ENCODE measurements at places on chromosomes 12 and 14.

- DNase-seq: no peak
Measured at GRCh38 chr12:19423166-19423930, 15.9 kb upstream of the AEBP2 start.

DNA sequence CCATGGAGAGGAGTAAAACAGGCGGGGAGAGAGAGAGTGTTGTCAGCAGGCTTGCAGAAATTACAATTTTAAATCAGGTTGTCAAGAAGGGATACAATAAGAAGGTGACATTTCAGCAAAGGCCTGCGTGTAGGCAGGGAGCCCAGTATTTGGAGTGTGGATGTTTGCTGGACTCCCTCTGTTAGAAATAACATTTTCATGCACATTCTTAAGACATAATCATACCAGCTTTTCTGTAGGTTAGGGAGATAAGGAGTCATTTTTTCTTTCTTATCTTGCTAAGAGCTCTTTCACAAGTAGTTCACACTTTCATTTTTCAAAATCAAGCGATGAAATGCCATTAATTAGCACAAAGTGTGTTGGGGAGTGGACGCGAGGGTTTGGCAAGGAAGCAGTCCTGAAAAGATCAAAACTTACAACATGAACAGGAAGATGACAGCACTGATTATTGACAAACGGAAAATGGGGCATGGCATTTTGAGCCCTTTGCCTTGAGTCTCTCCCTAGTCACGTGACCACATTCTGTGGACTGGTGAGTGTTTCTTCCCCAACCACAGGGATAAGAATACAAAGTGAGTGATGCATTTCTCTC is 160.2 kb downstream of the DAD1 start:
- DNase-seq: no peak

GRCh38 chr14:75717729-75718128 is 56.7 kb downstream of the TTLL5 start:
- no peak for DNase-seq

DNA sequence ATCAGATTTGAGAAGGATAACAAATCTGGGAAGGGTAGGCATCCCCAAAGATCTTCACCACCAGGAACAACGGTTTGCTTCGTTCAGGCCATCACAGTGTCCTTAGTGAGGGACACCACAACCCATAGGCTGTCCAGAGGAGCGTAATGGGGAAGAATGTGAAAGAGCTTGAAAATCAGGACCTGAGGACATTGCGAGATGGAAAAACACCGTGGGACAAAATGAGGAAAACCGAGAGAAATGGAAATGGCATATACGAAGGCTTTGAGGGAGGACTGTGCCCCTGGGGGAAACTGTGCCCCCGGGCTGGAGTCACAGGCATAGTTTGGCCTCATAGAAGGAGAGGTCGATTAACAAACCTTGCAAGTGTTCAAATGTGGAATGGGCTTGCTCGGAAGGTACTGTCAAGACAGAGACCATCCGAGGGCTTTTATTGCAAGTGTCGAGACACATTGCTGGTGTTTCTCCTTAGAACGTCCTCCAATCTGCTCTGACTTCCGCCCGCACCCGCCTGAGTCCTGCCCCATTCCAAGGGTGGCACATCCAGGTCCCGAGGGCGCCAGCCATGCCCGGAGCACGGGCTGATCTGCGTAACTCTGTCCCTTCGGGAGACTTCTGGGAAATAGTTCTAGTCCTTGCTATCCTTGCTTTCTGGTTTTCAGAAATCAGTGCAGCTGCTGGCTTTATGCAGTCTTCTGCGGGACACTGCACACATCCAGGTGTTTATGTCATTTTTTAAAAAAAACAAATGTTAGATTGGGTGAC is 885 bp upstream of the PALS1 start:
- no peak for DNase-seq

DNA sequence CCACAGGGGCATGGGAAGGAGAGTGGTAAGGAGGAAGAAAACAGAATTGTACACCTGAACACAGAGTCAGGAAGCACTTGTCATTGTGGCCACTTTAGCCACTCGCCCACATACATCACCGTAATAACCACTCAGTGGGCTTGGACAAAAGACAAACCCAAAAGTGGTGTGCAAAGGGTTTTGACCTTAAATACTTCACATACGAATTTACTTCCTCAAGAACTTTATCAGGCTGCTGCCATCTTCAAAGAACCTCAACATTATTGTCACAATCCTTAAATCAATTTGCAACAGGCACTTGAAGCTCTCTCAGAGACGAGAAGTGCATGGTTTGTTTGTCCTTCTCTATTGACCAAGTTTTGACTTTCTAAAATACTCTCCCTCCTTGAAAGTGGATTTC is 187.3 kb upstream of the EGLN3 start:
- no peak for DNase-seq

- no peak for DNase-seq
Measured at GRCh38 chr12:57141249-57141648, 6.2 kb downstream of the LRP1-AS start.

GRCh38 chr14:50533241-50533705 is 904 bp upstream of the MAP4K5 start:
- DNase-seq: no peak

DNA sequence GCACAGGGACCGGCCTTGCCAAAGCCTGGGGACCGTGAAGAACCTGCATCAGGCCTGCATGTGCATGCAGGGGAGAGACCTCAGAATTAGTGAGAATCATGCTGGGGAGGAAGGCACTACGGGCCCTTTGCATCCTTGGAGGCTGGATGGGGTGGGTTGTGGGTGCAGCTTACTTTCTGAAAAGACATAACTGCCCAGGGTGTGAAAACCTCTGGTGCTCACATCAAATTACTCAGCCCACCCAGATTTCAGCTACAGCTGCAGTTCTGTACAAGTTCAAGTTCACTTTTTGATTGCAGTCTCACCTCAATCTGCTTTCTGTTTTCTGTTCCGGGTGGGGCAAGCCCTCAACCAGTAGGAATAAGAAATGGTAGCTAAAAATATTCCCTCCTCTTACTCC is 130.6 kb downstream of the SLC15A4 start:
- DNase-seq: no peak

DNA sequence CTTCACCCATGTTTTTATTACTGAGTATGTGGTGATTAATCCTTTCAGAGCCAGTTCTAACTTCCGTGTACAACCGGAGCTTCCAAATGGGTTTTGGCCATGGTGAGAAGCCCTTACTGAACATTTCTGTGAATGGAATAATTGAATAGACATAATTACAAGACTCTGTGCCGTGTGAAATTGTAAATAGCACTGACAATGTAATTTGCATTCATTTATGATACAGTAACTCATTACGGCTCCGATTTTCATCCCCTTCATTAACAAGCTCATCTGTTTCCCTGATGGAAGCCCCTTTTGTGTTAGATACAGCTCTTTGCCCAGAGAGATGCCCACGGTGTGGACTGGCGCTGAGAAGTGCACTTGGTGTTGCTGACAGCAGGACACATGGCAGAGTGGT is 891.0 kb downstream of the AACS start:
- no peak for DNase-seq

GRCh38 chr14:75711796-75712211 is 50.8 kb downstream of the TTLL5 start:
- DNase-seq: no peak

DNA sequence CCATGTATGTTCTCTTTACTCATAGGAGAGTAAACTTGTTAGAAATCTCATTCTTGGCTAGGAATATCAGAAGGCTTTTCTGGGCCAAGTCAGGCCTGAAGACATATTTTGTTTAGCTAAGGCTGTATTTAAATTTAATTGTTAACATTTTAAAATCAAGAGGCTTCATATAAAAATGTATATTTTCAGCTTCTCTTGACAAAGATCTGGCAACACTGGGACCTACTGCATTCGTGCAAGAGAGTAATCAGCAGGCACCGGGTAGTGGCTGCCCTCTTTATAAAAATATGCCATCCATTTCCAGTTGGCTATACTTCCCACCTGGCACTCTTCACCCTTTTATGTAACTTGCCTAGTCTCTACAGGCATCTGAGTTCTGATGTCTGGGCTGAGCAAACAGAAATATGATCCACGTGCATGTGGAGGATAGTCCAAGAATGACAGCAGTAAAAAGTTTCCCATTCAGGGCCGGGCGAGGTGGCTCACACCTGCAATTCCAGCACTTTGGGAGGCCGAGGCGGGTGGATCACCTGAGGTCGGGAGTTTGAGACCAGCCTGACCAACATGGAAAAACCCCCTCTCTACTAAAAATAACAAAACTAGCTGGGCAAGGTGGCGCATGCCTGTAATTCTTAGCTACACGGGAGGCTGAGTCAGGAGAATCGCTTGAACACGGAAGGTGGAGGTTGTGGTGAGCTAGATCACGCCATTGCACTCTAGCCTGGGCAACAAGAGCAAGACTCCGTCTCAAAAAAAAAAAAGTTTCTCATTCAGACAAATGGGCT is 2.0 kb upstream of the SOS2 start:
- DNase-seq: no peak

DNA sequence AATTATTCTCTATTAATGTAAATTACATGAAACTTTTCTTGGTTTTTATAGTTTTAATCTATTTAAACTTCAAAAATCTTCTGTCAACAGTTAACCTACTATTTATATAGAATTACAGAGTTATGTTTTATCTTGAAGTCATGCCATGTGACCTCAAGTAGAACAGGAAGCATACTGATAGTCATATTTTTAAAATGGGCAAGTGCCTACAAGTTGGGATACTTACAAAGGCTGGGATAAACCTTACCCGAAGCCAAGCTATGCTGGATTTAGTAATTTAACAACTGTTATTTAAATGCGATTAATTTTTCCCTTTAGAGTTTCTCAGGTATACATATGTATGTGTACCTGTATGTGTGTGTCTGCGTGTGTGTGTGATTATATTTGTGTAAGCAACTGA is 266.9 kb downstream of the RASSF9 start:
- DNase-seq: no peak

DNA sequence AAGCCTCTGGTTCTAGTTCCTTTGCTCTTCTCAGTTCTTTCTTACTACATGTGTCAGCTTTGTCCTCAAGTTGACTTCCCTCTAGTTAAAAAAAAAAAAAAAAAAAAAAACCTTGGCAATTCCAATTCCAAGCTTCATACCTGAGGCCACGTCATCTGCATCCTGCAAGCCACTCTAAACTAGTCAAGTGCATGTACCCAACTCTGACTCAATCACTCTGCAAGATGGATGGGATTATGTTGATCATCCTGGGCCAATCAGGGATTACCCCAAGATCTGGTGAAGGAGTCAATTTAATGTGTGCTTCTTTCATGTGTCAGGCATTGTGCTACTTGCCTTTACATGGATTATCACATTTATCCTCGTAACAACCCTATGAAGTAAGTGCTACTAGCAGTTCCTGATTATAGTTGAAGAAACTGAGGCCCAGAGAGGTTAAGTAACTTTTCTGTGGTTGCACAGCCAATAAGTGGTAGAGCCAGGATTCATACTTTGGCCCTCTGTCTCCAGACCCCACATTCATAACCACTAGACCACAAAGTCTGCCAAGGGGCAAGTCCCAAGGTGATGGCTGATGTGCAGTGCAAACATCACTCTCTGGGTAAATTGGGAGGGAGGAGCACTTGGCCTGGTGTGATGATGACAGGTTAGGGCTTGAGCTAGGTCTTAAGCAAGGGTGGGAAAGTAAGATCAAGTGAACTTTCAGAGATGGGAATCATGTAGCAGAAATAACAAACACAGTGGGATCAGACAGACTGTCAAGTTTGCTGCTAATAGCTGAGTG is 17.3 kb upstream of the CCND2 start:
- DNase-seq: no peak

GRCh38 chr12:45130881-45131281 is 80.0 kb upstream of the DBX2 start:
- DNase-seq: no peak

DNA sequence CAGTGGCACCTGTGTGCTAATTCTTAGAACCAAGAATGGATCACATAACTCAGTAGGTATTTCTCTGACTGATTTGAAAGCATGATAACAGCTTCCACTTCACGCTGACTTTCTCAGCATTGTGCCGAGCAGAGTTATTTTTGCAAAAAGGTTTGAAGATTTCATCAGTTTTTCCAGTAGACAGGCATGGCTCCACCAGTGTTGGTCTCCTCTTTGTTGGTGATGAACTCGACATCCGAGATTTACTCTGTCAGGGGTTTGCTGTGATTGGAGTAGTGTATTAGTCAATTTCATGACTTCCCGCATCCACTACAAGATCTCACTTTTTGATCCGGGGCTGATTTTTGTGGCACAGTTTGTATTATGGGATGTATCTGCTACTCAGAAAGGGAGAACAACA is 85.3 kb downstream of the PRKCH start:
- DNase-seq: no peak

- no peak for DNase-seq
Measured at GRCh38 chr14:79415726-79416125, 795.6 kb downstream of the DIO2 start.
